ENCODE measurements at places on chromosomes 11 and 22.

- DNase-seq, result no peak
These were observed 19.4 kb downstream of the LAYN start for GRCh38 chr11:111559800-111560464.

DNA sequence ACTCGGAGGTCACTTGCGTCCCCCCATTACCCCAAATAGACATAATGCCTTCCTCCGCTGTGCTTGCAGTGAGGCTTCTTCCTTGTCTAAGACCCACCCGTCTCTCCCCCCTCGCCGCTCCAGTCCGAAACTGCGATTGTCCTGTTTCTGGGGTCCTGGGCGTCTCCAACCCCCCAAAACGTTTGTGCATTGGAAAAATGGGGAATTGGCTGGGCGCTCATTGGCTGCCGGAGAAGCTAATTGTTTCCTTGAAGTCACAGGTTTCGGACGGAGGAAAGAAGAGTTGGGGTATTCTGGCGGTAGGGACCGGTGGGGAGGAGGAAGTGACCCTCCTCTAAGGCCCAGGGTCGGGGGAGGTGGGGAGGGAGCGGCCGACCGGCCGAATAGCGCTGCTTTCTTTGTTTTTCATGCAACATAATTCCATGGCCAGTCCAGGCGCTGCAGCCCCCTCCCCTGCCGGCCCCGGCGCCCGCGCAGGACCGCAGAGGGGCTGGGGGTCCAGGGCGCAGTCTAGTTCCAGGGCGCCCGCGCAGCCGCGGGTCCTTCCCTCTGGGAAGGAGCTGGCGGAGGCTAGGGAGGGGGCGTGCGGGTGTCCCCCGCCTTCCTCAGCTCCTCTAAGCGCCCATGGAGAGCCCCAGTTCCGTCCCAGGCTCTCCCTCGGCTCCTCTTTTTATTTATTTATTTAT lies 12.7 kb upstream of the CPT1A start:
- no peak for DNase-seq

- DNase-seq, result peak; percentile 28
These were observed 840 bp downstream of the GRAMD1B start for GRCh38 chr11:123430721-123431497.

DNA sequence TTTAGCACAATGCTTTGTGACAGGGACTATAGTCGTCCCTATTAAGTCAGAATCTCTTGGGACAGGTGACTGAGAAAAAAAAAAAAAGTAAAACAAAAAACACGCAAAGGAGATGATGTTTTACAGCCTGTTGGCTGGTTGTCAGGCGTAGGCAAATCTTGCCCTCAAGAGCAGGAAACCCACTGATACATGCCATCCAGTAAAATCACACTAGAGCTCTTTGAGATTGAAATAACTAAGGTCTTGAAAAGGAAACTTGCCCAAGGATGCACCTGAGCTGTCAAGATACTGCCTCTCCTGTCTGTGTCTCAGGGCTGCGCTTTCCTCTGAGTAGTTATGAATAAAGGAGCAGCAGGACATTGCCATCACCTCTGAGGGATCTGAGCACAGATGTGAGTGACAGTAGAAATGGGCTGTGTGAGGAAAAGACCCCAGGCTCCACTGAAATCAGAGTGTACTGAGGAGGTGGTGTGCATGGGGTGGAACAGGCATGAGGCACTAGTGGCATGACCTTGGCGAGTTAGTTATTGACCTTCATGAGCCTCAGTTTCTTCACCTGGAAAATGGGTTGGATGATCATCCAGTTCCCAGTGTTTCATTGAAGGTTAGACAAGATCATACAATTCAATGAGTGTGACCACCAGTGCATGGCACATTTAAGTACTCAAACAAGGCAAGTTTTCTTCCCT lies 23.3 kb downstream of the MICAL2 start:
- DNase-seq, result no peak

DNA sequence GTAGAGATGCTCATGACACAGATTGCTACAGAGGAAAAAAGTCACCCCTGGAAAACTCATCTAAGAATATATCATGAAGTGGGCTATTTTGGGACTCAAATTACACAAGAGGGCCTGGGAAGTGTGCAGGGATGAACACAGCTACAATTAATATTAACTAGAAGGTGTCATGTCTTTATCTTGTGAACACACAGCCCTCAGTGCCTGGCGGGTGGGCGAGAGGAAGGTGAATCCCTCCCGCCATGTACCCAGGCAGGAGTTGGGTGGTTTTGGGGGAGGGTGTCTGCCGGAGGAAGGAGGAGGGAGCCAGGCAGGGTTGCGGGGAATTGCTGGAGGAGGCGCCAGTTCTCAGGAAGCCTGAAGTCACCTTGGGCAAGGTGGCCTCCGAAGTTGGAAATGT lies 5.1 kb upstream of the FAM83F start:
- no peak for DNase-seq

DNA sequence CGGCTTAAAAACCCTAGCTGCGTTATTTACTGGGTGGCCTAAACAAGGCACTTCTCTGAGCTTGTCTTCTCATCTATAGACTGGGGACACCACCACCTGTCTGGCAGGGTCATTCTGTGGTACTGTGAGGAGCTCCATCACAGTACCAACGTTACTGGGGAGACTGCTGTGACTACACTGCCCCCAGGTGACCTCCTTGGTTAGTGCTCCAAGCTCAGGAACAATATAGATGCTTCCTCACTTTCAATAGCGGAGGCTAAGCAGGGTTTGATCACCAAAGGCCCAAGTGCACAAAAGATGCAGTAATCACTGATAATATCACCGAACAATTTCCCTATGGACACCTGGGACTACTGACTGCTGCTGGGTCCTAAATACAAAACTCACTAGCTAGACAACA lies 18.8 kb downstream of the PRPF19 start:
- DNase-seq, result no peak

- no peak for DNase-seq
These were observed 757 bp downstream of the RNASEH2C start for GRCh38 chr11:65719871-65720210.

DNA sequence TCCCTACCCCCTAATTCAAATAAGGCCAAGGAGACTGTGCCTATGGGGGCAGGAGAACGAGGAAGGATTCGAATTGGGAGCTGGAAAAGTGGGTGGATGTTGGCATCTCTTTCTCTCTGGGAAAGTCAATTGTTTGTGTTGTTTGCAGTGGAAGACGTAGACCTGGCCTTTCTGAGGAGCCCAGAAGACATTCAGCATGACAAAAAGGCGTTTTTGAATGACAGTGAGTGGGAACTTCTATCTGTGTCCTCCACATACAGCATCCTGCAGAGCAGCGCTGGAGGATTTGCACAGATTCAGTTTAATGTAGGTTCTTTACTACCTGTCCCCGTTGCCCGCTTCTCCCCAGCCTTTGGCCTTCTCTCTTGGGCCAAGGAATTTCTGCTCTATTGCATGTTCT lies 28.2 kb downstream of the HTR3B start:
- no peak for DNase-seq

GRCh38 chr11:124749912-124750311 lies 2.1 kb downstream of the VSIG2 start:
- no peak for DNase-seq

DNA sequence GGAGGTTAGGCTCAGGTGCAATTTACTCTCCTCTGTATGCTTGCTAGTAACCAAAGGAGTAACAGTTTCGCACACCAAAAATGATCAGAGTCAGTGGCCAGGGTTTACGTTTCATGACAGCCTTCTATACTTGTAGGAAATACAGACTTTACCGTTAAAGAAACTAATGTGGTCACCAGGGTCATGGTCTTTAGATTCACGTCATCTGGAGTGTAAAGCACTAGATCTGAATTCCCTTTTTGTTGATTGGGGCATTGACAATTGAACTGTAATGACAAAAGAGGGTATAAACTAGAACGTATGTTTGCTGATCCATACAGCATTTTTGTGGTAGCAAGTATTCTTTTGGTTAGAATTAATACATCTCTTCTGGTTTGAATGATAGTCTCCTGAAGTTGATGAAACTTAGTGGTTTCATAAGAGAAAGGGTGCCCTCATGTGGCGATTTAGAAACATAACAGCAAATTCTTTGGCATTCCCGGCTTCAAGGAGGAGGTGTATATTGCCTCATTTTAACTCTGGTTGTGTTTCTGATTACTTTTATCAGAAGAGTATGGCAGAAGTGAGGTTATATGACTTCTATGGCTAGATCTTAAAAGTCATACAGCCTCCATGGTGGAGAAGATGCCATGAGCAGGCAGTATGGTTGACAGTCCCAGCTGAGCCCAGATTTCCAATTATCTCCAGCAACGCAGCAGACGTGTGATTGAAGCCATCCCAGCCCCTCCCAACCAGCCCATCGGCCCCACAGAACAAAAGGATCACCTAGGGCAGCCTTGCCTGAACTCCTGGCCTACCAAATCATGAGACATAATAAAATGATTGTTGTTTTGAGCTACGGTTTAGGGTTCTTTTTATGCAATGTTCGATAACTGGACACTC lies 35.1 kb downstream of the MMP7 start:
- DNase-seq, result no peak

GRCh38 chr22:31944700-31945442 lies 536 bp downstream of the YWHAH start:
- DNase-seq, result no peak

DNA sequence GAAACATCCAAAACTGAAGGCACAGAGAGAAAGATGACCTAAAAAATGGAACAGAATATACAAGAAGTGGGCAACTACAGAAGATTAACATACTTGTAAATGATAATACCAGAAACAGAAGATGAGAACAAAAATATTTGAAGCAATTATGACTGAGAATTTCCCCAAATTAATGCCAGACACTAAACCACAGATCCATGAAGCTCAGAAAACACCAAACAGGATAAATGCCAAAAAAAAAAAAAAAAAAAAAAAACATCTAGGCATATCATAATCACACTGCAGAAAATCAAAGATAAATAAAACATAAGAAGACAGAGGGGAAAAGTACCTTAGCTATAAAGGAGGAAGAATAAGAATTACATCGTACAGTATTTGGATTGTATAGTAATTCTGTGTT lies 65.3 kb downstream of the JAM3 start:
- no peak for DNase-seq

DNA sequence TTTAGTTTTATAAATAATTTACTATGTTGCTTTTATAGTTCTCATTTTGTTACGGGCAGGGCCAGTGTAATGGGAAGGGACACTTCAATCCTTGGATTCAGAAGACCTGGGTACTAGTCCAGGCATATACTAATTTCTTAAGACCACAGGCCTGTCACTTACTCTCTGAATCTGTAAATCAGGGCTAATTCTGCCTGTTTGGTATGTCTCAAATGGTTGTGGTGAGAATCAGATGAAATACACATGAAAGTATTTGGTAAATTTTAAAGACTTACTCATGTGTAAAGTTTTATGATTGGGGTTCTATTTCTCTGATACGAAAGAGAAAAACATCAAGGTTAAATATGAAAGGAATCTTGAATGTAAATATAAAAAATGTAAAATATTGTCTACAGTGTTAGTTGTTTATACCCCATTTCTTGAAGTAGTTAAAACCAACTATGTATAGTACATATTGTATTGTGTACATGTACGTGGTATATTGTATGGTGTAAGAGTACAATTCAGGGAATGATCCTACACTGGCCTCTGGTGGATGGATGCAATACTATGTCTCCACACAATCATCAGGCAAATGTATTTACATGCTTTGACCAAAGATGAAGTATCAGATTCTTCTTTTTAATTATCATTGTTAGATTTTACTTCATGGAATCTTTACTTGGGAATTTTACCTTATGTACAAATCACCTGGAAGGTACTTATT lies 24.5 kb upstream of the RAG2 start:
- DNase-seq, result no peak

GRCh38 chr11:16902182-16902581 lies 112.0 kb downstream of the PLEKHA7 start:
- DNase-seq, result no peak

- DNase-seq, result no peak
These were observed 32.6 kb upstream of the SLC6A5 start for GRCh38 chr11:20566591-20567434.

DNA sequence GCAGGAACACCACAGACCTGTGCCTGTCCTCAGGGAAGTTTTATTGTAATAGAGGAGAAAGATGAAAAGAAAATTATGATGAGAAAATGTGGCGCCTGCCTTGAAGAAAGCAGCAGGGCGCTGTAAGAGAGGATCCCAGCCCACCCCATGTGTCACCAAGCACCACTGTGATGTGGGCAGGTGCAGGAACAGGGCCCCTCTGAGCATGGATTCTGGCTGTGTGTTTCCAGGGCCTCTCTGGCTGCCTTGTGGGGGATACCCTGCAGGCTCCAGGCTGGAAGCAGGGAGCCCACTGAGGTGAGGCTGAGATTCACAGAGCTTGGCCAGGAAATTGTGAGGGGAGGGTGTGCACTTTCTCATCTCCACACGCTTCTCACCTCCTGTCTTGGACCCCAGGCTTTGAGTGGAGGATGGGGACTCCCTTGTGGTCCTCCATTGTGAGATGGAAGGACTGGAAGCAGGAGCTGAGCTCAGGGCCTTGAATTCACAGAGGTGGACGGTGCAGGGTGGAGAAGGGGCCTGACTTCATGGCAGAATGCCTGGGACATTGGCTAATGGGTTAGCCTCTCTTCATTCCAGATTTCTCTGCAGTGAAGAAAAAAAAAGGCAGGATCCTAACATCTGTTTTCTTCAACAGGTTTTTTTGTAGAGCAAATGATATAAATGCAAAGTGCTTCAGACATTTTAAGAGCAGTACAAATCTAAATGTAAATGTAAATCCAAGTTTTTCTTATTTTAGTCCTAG lies 246.6 kb upstream of the B3GAT1 start:
- DNase-seq, result no peak

DNA sequence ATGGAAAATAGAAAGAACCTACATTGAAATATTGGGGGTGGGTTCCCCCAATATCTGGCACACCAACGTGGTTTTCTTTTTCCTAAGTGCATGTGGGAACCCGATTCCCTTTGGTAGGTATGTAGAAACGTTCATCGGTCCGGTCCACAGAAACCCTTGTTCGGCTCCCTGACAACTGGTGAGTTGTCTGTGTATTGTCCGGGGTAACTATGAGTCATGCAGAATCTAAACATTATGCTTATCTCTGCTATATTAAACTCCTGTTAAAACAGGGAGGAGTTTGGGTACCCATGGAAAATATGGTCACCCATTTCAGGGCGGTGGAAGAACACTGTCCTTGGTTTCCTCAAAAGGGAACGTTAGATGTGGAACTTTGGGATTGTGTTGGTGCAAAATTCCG lies 25.1 kb upstream of the ALDH3B2 start:
- no peak for DNase-seq

DNA sequence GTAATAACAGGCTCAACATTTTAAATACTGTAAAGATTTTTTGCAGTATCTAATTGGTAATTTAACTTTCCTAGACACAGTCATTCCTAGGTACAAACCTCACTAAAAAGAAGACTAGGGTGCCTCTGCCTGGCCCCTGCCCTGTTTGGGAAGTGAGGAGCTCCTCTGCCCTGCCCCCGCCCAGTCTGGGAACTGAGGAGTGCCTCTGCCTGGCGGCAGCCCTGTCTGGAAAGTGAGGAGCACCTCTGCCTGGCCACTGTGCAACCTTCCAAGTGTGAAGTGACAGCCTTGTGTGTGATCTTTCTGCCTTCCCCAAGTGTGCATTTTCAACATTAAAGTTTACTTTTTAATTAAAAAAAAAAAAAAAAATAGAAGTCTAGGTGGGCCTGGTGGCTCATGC lies 4.2 kb downstream of the CHORDC1 start:
- no peak for DNase-seq

GRCh38 chr11:116460156-116460920 lies 312.4 kb downstream of the BUD13 start:
- DNase-seq, result no peak

GRCh38 chr22:27775087-27775698 lies 26.4 kb downstream of the MN1 start:
- DNase-seq, result no peak
